ENCODE measurements at places on chromosomes 1 and 21.

DNA sequence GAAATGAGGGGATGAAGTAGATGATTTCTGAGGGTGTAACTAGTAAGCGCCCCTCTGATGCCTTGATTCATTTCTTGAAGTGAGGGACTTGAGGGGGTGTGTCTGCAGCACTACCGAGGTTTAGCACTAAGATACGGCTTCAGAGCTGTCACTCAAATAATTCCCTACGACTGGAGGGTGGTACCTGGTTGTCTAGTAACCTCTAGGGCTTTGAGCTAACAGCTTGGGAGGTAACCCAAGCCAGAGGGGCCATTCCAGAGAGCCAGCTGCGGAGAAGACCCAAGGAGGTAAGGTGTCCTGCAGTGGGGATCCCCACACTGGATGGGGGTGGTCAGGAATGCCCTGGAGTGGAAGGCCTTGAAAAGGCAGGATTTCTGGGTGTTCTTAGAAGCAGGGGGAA is at the start of gene TTC24:
Gene TTC24 (plus strand): TSS at position 252 of the 400 bp plus-strand sequence. CDS start 1,642 bp downstream, outside the sequence.
- DNase-seq: no peak

- DNase-seq: no peak
These were observed 77.0 kb downstream of the ATF6 start for GRCh38 chr1:161843156-161843555.

DNA sequence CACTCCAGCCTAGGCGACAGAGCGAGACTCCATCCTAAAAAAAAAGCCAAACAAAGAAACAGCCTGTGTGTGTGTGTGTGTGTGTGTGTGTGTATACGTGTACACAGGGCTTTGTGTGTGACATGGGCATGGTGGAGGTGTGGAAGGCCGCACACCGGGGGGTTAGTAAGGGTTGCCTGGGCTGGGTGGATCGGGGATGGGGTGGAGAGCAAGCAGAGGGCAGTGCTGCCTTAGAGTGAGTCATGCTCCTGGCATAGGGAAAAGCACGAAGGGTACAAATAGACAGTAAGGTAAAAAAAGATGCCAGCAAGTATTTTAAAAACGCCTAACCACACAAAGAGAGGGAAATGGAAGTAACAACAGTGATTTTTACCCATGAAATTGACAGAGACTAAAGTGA is 6.2 kb downstream of the PRMT2 start:
- DNase-seq: no peak

DNA sequence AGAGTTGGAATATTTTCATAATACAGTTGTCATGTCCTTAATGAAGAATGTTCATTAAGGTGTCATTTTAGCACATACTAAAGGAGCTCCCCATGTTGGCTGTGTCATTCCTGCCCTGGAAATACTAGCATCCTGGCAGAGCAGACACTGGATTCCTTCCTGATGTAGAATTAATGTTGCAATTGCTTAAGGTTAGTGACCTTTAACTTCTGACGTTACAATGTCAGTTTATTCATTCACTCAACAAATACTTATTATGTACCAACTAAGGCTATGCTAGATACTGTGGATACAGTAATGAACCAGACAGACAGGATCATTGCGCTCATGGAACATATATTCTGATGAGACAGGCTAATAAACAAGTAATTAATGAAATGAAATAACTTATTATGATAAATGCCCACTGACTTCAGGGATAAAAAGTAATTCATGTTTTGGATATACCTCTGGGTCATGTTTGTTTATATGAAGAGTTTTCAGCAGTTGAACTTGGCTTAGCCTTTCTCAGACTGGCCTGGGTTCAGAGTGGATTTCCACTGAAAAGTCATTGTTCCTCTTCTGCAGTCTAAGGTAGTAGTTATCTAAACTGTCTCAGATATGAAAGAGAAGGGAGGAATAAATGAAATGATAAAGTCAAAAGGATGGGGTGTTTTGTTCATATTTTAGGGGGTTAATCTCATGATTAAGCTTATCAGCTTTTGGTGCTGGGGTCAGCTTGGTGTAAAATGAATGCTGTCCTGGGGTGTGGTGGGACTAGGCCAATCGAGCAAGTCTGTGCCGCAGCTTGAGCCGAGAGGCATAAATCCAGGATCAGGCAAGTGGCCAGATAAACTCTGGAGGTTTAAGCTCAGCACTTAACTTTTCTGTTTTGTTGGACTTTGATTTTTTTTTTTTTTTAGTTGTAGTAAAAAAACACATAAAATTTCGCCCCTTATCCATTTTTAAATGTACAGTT is 43.3 kb upstream of the KCNQ4 start:
- no peak for DNase-seq

- DNase-seq: no peak
These were observed 93.6 kb downstream of the SIM2 start for GRCh38 chr21:36792505-36792967.

GRCh38 chr1:94865360-94865759 is 45.2 kb downstream of the SLC44A3 start:
- DNase-seq: no peak

- DNase-seq: no peak
These were observed at the start of gene ST6GALNAC5 for GRCh38 chr1:76867342-76868130. ST6GALNAC5 (plus strand) TSS chr1:76867480.

DNA sequence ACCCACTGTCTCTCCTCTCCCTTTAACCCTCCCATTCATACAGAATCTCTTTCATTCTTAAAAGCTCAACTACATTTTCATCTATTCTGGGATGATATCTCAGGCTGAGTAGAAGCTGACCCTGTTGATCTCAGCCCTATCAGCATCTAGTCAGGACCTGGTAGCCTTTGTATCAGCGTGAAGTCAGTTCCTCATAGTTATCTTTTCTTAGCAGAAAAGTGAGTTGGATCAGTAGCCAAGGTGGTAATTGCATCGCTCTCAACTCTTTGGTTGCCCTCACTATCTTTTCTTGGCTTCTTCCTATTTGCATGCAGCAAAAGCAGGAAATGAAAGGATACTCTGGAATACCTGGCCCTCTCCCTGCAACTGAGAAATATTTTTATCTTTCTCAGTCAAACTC is 13.6 kb upstream of the GOLT1A start:
- DNase-seq: no peak

- no peak for DNase-seq
These were observed 2.6 kb downstream of the CLCA1 start for GRCh38 chr1:86471291-86471690.

DNA sequence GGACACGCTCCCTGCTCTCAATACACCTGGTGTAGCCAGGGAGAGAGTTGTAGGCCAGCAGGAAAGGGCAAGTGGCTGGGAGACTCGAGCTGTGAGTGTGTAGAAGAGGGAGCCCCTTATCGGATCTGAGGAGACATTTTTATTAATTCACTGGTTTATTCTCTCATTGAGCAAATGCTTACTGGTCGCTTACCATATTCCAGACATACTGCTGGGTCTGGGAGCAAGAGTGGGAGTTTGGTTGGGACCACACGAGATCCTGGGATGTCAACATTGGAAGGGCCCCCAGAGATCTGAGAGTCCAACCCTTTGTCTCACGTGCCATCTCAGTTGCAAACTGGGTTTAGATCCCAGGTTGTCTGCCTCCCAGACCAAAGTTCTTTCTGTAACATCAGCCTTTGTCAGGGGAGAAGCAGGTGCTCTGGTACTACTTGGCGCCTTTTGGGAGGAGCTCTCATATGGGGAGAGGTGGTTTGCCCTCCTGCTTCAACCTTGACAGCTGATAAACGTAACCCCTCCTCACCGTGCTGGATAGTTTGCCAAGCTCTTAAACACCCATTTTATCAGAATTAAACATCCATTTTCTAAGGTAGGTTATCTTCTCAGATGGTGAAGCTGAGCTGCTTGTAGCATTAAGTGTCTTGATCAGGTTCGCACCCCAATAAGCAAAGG is 742 bp downstream of the TMEM222 start:
- DNase-seq: no peak

- peak; percentile 1 for DNase-seq
These were observed 95.7 kb upstream of the NR5A2 start for GRCh38 chr1:199931666-199932377.

DNA sequence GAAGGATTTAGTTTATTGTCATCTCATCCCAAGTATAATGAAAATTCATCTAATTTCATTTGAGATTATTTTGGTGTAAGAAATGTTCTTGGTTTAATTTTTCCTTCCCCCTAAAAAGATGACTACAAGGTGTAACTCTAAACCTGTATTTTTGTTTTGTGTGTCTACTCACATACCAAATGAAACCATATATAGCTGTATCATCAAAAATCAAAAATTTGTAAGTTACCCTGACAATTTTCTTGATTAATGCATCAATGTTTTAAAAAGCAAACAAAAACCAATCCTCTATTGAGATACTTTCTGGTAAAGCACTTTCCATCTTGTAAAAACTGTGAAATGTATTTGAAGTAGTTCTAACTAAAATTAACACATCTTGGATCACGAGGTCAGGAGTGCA is 30.8 kb downstream of the FH start:
- DNase-seq: no peak

- DNase-seq: no peak
These were observed 2.6 kb upstream of the AGTRAP start for GRCh38 chr1:11733306-11733705.

- no peak for DNase-seq
These were observed 30.5 kb downstream of the IFI16 start for GRCh38 chr1:159040206-159040605.

DNA sequence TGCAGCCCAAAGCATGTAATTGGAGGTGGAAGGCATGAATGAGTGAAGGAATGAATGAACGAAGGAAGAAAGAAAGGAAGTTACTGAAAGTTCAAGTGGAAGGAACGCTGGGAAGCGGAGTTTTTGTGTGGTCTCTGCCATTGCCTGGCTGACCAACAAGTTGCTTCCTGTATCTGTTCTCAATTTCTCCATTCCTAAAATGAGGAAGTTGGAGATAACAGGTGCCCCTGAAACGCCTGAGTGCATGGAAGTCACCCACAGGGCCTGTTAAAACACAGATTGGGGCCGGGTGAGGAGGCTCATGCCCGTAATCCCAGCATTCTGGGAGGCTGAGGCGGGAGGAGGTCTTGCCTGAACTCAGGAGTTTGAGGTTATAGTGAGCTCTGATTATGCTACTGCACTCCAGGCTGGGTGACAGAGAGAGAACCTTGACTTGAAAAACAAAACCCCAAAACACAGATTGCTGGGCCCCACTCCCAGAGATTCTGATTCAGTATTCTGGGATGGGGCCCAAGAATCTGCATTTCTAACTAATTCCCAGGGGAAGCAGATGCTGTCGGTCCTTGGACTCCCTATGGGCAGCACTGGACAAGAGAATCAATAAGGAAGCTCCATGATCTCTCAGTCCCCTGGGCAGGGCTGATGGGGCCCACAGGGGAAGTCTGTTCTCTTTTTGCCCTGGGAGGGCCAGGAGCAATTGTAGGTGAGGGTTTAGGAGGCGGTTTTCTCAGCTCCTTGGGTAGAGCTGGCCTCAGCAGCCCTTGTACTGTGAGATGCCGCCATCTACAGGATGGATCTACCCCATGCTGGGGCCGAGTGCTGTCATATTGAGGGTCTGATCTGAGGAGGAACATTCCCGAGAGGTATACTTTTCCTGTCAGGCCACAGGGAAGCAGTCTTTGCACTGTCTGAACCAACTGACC is 3.3 kb upstream of the CNR2 start:
- peak; percentile 32 for DNase-seq

DNA sequence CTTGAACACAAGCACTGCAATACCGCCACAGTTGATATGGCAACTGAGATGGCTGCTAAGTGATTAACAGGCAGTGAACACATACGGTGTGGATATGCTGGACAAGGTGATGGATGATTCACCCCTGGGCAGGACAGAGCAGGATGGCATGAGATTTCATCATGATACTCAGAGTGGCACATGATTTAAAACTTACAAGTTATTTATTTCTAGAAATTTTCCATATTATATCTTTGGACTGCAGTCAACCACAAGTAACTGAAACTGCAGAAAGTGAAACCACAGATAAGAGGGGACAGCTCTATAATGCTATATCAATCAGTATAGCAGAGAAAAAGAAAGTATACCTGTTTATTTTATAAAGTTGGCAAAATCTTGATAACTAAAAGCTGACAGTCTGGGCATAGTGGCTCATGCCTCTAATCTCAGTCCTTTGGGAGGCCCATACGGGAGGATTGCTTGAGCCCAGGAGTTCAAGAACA is 47.9 kb downstream of the PHACTR4 start:
- no peak for DNase-seq

Measured in activated T-cell treated with anti-CD3 and anti-CD28 coated beads for 1 hour (primary cell).